Cardiac septum (tissue), 1 donor: ENCODE measurements at places on chromosomes 12 and 14. TPM values are rescaled to one million over a fixed set of nuclear protein-coding genes. Genes with fewer than 3 reads are reported as not detected.

The B3GNT4 gene
- not detected for total RNA-seq

DNA sequence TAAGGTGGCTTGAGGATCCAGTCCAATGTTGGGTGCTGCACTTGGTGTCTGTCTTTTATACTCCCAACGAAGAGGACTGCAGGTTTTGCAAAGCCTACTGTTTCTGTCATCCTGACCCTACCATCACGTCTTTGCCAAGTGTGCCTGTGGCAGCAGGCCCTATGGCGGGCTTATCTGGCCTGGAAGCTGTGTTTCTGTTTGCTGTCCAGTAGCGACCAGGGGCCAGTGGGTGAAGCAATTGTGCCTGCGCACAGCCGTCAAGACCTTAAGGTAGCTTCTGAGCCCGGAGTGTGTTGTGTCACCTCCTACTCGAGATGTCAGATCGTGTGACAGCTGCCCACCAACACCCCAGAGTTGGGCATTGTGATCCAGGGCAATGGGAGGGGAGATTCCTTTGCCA lies 62.7 kb downstream of the DDX51 start:
- no peak for DNase-seq

- no peak for DNase-seq
Measured at GRCh38 chr14:94612174-94612573, at the start of gene SERPINA3. SERPINA3 (plus strand) TSS chr14:94612391; CDS start chr14:94614442, 2,051 bp downstream.

The CELA1 gene
- not detected for total RNA-seq
